ENCODE measurements at places on chromosomes 13 and 19.

GRCh38 chr19:10206226-10206885 lies 11.6 kb upstream of the DNMT1 start:
- DNase-seq: no peak

GRCh38 chr13:25177012-25177411 lies 4.9 kb upstream of the AMER2 start:
- no peak for DNase-seq

DNA sequence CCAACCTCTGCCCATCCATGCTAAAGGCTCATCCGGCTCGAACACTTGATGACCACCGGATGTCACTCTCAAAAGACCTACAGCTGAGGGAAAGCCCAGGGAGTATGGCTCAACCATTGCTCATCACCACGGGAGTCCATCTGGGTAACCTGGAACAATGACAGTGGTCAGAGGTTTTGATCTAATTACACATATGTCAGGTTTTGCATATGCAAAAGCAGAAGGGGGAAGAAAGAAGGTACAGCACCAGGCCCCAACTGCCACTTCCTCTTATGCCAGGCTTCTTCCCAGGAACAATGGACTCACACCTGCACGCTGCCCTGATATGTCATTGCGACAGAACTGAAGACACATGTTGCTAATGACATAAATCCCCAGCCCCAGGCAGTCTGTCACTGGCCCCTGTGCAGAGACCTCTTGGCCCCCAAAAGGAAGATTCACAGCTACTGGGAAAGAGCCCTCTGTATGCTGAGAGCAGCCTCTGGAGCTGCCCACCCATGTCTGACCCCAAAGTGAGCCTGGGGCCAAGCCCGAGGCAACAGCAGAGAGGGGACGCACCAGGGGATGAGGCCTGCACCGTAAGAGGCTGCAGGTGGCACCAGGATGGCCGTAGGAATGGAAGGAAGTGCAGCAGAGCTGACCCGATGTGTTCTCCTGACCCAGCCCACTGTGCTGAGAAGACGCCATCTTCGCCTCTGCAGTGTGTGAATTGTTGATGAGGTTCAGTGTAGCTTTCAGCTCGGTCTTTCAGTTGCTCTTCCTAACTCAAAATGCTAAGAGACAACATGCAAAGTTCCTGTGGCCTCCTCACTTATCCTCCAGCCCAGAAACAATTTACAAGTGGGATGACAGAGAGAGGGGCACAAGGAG lies 26.3 kb downstream of the EPS15L1 start:
- no peak for DNase-seq

DNA sequence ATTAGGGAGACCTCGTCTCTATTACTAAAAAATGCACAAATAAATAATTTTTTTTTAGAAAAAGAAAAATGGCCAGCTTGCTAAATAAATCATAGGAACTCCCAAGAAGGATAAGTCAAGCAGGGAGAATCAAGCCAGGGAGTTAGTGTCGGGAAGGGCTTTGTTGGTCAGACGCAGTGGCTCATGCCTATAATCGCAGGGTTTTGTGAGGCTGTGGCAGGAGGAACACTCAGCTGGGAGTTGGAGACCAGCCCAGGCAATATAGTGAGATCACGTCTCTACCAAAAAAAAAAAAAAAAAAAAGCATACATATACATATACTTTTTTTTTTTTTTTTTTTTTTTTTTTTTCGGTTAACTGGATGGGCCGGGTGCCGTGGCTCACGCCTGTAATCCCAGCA lies 9.0 kb downstream of the NACC1 start:
- no peak for DNase-seq

DNA sequence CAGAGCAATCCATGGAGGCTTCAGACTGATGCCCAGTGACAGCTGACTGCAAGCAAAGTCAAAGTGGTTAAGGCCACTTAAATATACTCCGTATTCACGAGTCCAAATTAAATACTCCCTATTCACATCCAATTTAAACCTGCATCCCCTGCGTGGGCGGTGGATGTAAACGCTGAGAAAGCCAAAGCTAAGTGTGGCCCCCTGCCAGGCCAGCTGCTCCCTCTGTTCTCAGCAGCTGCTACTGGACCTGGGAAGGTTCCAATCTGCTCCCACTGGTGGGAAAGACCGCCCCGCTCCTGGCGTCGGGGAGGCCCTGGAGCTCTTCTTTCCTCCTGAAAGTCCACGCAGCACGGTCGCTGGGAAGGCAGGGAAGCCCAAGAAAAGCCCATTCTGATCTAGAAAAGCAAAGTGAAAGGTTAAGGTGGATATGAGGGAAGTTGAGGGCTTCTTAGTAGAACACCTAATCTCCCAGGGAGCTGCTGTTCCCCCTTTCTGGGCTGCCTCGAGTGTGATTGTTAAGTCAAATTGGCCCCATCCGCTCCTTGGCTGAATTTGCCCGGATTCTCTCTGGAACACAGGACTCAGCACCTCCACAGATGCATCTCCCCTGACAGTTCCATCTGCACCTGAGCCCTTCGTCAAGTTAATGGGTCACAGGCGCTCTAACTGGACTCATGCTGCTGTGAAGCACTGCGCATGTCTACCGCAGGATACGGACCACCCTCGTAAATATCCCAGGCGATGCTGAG lies 205.5 kb downstream of the USP12 start:
- no peak for DNase-seq

- no peak for DNase-seq
Observed at GRCh38 chr13:50711131-50711815, 132.2 kb downstream of the DLEU7 start.

- DNase-seq: no peak
Observed at GRCh38 chr19:4069331-4069959, 2.7 kb upstream of the ZBTB7A start.

- no peak for DNase-seq
Observed at GRCh38 chr13:43267916-43268315, 244.5 kb downstream of the DNAJC15 start.

DNA sequence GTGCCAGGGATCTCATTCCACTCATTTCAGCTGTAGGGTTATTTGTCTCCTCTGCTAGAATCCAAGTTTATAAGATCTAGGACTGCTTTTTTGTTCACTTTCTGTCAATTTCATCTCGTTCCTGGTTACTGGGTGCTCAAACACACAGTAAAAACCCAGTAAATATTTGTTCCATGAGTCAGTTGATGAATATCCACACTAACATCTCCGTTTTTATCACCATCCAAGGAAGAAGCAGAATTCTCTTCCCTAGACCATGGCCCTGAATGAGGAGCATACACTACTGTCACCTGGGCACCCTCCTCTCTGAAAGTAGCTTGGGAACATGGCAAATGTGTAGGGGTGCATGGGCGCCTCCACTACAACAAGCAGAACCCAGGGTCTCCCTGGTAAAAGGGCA lies 390.8 kb downstream of the FOXO1 start:
- DNase-seq: no peak

DNA sequence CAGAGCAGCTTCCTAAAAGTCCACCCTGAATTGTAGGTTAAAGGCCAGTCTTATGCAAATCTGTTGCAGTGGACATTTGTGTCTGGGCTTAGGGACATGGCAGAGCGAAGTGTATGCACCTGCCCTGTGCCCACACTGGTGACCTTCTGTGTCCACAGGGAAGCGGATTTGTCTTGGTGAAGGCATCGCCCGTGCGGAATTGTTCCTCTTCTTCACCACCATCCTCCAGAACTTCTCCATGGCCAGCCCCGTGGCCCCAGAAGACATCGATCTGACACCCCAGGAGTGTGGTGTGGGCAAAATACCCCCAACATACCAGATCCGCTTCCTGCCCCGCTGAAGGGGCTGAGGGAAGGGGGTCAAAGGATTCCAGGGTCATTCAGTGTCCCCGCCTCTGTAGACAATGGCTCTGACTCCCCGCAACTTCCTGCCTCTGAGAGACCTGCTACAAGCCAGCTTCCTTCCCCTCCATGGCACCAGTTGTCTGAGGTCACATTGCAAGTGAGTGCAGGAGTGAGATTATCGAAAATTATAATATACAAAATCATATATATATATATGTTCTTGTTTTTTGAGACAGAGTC lies 25.5 kb downstream of the CYP2B6 start:
- no peak for DNase-seq

- DNase-seq: no peak
Observed at GRCh38 chr13:27354379-27354778, 70.0 kb upstream of the GTF3A start.

- no peak for DNase-seq
Observed at GRCh38 chr13:36981156-36981743, 17.9 kb downstream of the ALG5 start.

GRCh38 chr19:5932609-5933262 lies 18.7 kb downstream of the CAPS start:
- no peak for DNase-seq

GRCh38 chr19:4386041-4386782 lies 14.1 kb downstream of the SH3GL1 start:
- DNase-seq: no peak

DNA sequence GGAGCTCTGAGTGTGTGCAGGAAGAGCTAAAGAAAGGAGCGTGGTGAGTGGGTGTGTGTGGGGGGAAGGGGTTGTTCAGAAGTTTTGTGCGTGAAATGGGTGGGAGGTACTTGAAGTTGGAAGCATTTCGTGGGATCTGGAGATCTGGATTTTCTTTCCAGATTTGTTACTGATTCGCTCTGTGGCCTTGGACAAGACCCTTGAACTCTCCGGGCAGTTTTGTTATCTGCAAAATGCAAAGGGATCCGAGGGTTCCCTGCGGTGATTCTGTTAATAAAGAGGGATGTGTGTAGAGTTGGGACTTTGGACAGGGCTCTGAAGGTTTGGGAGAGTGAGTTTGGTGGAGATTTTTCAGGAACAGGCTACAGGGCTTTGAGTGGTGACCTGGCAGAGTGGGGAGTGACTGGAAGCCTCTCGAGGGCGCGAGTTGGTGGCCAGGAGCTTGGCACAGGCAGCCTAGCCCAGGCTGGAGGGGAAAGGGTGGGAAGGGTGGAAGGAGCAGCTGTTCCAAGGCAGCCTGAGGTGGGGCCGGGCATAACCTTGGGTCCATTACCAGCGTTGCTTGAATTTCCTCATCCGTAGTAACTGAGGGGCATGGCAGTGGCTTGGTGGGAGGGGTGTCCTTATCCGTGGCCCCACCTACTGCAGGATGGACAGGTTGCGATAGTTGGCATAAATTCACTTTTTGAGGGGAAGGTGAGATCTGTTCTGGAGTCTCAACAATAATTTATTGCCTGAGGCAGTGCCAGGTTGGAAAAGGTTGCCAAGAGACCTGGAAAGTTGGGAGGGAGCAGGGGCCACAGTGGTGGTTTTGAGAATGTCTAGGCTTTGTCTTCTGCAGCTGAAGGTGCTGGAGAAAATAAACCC lies 2.1 kb downstream of the ACTN4 start:
- no peak for DNase-seq

GRCh38 chr13:46953331-46953730 lies 56.5 kb upstream of the HTR2A start:
- no peak for DNase-seq

DNA sequence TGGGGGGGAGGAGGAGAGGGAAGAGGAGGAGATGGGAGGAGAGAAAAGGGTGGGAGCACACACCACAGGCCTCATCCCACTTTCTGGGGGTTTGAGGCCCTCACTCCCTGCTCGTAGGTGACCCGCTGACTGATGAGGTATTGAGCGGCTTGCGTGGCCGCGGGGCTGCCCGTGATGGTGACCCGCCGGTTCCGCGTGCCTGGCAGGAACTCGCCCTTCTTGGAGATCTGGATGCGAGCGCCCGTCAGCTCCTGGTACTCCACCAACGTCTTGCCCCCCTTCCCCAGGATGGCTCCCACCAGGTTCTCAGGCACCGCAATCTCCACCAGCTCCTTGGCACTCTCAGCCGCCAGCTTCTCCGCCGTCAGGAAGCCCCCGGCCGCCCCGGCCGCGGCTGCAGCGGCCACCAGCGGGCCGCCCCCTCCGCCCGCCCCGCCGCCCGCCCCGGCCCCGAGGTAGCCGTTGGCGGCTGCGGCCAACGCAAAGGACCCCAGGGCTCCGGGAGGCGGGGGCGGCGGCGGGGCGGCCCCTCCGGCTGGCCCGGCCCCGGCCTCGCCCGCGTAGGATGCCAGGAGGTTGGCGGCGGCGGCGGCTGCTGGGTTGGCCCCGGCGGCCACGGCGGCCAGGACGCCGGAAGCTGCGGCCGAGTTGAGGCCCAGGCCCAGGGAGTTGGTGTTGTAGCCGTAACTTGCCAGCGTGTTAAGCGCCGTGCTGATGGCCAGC lies 25.4 kb upstream of the NANOS2 start:
- no peak for DNase-seq

DNA sequence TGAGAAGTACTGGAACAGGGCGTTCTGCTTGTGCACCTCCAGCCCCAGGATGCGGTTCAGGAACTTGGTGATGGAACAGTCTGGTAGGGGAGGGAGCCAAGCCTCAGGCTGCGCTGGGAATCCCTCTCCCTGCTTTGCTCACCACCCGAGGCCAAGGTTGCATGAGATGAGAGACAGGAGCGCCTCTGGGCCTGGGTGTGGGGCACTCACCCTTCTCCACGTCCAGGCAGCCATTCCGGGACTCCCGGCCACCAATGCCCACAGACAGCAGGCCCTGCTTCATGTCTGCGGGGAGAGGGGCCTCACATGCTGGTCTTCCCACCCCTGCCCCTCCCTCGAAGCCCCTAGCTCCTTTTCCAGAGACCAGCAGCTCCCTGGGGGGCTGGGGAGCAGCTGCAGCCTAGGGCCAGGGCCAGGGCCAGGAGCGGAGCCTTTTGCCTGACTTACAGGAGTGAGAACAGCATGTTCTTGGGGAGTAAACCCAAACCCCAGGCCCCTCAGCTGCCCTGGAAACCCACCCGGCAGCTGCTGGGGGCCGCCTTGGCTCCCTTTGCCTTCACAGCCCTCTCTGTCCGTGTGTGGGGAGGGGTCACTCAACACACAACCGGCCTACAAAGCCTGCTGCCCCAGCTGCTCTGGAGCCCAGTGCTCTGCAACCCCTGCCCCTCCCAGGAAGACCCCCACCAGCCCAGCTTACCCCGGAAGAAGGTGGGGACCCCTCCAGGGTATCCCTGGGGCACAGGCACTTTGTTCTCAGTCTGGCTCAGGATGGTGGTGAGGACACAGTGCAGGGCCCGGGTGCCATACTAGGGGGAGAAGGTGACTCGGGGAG lies 7.2 kb downstream of the GPX4 start:
- DNase-seq: no peak

DNA sequence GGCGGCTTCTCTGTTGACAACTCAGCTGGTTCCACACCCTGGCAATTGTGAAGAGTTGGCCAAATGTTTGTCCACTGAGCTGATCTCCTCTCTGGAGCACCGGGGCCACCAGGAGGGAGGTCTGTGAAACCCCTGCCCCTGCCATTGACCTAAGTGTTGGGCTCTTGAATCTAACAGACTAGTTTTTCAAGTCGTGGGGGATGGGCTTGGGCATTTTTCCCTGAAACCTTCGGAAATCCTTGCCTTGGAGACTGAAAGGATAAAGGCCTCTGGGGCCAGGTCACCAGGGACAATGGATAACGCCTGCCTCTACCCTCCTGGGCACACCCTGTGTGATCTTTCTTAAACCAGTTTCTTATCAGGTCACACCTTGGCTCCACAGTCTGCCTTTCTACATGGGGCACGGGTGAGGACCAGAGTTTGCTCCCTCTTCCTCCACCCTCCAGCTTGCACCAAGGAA lies 881 bp downstream of the GEMIN7 start:
- no peak for DNase-seq

GRCh38 chr13:114071410-114071809 lies 61.0 kb downstream of the RASA3 start:
- no peak for DNase-seq

- DNase-seq: no peak
Observed at GRCh38 chr19:17576758-17577456, 21.5 kb downstream of the COLGALT1 start.

- no peak for DNase-seq
Observed at GRCh38 chr13:47621931-47622330, 379.1 kb downstream of the SUCLA2 start.
